ENCODE measurements at places on chromosomes 6 and 20.

DNA sequence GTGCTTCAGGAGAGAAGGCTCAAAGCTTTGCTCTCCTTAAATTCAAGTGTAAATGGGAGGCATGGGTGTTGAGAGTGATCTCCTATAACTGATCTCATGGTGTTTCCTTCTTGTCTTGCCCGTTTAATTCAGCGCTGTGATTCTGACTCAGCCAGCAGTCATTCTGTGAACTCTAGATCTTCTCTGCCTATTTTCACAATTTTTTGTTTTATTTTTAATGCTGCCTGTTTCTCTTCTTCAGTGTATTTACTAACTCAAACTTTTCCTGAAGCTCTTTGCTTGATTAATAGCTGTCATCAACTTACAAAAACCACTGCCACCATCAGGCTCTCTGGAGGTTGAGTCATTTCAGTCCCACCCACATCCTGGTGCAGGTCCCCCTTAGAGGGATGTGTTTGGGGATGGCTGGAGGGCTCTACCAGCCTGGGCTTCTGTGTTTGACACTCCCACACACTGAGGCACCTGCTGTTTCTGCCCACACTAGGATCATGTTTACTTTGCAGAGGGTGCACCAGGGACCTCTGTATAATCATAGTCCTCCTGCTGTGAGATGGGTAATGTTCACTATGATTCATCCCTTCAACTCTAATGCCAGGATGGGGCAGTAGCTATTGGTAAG, 94.0 kb downstream of the SHLD1 start:
- peak; percentile 77 for DNase-seq

GRCh38 chr20:53952528-53953096, 117.8 kb downstream of the BCAS1 start:
- DNase-seq = no peak

- no peak for DNase-seq
These were observed 66.5 kb downstream of the MYLK4 start for GRCh38 chr6:2684103-2684749.

DNA sequence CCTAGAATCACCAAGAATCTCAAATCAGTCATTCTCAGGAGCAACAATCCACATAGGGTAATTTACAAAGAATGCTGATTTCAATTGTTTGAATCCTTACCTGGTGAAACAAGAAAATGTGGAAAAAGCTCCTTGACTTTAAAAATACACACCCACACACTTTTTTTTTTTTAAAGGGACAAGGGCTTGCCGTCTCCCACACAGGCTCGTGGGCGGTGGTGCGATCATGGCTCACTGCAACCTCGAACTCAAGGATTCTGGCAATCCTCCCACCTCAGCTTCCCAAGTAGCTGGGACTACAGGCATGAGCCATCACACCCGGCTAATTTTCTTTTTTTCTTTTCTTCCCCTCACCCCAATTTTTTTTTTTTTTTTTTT, 30.7 kb downstream of the PARD6B start:
- no peak for DNase-seq

DNA sequence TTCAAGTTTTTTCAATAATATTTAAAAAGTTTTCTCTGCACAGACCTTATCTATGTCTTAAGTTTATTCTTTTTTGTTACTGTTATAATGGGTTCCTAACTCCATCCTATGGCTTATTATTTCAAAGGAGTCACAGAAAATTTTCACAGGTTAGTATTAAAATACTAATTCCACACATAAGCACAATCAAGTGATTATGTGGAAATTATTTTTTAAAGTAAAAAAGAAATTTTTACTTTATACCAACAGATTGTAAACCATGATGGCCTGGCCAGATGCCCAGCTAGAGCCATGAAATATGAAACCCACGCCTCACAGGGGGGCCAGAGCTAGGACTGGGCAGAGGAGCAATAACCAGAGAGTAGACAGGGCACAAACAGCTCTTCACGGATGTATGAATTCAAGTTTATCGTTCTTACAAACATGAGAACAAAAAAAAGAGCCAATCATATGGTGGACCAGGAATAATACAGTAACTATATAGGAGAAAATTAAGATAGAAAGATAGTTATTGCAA, 34.0 kb downstream of the NUDT3 start:
- DNase-seq = no peak
